ENCODE measurements at places on chromosomes 12 and 14.

- no peak for DNase-seq
These were observed 112.8 kb downstream of the CHST11 start for GRCh38 chr12:104569346-104570173.

- no peak for DNase-seq
These were observed 102.7 kb upstream of the TBX5 start for GRCh38 chr12:114508529-114509129.

DNA sequence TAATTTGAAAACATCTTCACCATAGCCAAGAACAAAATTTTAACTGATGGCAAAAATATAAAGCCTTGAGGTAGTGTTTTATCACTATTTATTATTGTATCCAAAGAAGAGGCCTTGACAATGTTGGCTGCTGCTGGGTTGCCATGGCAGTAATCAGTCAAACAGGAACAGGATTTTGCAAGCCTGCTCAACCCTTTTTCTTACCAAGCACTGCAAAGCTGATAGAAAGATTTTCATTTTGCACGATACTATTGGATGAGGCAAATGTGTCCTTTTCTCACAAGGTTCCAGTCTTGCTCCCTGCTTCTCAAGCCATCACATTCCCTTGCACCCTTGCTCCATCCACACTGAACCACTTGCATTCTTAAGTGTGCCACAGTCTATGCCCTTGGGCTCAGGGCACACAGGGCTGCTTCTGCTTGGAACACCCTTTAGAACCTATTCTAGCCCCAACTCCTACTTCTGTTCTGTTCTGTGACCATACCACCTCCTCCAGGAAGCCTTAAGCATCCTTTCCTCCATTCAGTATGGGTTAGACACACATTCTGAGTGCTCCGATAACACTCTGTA is 76.5 kb upstream of the AMIGO2 start:
- no peak for DNase-seq

DNA sequence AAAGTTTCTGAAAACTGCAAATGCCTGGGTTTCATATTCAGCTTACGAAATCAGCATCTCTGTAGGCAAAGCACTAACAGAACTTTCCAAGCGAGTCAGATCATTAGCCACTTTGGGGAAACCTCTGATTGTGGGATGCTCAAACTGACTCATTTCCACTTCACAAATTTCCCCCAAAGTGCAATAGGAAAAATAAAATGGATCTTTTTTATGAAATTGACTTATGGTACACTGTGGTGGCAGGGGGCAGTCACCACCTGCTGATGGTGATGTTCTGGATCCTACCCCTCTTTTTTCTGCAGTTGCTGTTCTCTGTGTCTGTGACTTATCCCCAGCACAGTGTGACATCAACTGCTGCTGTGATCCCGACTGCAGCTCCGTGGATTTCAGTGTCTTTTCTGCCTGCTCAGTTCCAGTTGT is 5.6 kb downstream of the TCTN1 start:
- DNase-seq, result no peak

- no peak for DNase-seq
These were observed 117.2 kb downstream of the CACNA1C start for GRCh38 chr12:2169940-2170339.

GRCh38 chr14:103112400-103113243 is 10.6 kb upstream of the TNFAIP2 start:
- no peak for DNase-seq

GRCh38 chr12:121579981-121580868 is 598 bp downstream of the KDM2B start:
- no peak for DNase-seq

GRCh38 chr14:99322731-99323599 is 51.0 kb upstream of the BCL11B start:
- DNase-seq, result no peak

DNA sequence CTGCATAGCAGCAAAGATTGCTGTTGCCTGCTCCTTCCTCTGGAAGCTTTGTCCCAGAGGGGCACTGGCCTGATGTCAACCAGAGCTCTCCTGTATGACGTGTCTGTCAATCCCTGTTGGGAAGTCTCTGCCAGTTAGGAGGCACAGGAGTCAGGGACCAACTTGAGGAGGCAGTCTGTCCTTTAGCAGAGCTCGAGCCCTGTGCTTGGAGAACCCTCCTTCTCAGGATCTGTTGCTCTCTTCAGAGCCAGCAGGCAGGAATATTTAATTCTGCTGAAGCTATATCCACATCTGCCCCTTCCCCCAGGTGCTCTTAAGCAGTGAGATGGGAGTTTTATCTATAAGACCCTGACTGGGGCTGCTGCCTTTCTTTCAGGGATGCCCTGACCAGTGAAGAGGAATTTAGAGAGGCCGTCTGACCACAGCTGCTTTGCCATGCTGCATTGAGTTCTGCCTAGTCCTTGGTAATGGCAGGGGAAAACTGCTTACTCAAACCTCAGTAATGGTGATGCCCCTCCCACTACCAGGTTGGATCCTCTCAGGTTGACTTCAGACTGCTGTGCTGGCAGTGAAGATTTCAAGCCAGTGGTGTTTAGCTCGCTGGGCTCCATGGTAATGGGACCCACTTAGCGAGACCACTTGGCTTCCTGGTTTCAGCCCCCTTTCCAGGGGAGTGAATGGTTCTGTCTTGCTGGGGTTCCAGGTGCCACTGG is 218.6 kb upstream of the SLC38A2 start:
- no peak for DNase-seq

DNA sequence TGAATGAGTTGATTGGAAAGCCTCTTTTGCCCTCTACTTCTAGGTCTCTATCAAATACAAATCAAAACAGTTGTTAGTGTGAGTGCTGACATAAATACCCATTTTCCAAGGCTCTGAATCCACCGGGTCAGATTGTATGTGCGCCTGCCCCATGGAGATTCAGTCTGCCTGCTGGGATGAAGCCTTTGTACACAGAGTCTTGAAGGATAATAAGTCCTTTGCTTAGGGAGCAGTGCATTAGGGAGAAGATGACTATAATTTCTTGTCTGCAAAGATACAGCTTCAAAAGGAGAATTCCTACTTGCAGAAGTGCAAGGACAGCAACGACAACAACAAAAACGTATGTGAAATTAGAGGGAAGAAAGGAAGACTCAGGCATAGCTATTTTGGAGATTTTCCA is 90.3 kb upstream of the VRK1 start:
- no peak for DNase-seq
